ENCODE measurements at places on chromosomes 11 and 22.

GRCh38 chr22:21591695-21592094, 24.2 kb downstream of the UBE2L3 start:
- DNase-seq, result no peak

DNA sequence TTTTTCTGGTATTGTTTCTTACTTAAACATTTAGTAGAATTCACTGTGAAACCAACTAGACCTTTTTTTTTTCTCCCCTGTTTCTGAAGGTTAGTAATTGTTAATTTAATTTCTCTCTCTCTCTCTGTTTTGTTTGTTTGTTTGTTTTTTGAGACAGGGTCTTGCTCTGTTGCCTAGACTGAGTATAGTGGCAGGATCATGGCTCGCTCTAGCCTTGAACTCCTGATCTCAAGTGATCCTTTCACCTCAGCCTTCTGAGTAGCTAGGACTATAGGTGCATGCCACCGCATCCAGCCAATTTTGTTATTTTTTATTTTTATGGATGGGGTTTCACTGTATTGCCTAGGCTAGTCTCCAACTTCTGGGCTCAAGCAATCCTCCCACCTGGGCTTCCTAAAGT, 165.0 kb downstream of the UVRAG start:
- no peak for DNase-seq

GRCh38 chr11:129458756-129459535, 83.3 kb downstream of the BARX2 start:
- DNase-seq, result no peak

- no peak for DNase-seq
Measured at GRCh38 chr11:69671734-69672465, 3.3 kb downstream of the LTO1 start.

DNA sequence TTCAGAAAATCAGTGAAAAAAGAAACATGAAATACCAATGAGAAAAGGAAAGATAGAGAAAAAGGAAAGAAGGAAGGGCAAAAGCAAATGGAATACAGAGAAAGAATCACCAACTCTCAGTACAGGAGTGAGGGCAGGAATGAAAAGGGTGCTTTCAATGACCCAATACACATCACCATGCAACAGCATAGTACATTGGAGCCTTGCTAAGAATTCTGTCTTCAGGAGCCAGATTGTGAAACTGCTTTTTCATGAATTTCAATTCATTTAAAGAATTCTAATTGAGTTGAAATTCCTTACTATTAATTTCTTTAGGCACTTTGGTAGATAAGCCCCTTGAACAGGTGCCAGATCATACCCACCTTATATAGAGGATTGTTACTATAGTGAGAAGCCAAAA, 34.9 kb downstream of the BLID start:
- no peak for DNase-seq

DNA sequence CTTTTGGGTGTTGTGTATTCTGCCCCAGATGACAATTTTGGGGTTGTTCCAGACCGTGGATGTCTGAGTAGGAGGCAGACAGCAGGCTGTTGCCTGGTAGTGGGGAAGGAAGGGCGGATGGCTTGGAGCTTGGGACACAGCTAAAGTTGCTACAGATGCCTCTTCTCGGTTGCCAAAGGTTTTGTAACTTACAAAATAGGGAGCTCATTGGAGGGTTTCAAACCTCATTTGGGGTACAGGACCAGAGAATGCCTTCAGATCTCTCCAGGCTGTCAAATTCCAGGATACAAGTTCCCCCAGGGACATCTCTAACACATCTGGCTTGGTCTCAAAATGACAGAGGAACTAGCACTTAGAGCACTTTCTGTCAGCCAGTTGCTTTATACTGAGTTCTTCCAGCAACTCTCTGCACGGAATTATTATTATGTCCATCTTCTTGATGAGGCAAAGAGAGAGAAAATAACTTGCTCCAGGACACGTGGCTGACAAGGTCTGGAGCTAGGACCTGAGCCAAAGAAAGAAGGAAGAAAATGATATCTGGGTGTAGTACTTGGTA, 56.0 kb downstream of the SLC1A2 start:
- DNase-seq, result no peak

DNA sequence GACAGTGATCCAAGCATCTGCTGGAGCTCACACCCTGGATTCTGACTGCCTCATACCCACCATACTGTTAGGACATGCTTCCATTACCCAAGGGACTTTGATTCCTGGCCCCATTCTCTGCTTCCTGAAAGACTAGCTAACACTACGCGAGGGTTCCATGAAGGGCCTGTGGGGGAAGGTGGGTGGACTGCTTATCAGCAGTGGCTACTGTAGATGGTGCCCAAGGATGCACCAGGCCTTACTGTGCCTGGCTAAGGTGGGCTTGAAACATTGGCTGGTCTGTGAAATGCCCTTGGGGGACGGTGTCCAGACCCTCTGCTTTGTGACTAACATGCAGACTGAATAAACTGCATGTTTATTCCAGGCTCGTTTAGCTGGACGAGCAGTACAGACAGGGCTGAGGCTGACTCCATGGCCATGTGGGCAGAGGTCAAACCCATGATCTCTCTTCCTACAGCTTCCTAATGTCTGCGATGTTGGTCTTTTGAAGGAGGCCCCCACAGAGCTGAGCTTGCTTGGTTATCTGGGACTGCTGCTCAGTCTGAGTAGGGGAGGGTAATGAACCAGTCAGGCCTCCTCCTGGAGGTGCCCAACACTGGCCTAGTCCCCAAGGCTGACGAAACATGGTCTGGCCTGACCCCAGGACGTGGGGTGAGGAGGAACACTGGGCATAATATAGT, 48.3 kb upstream of the PHOX2A start:
- DNase-seq, result no peak

GRCh38 chr22:39635719-39636118, 65.2 kb downstream of the CACNA1I start:
- DNase-seq, result no peak

- DNase-seq, result no peak
Measured at GRCh38 chr22:45185718-45186514, 22.2 kb downstream of the NUP50 start.

- no peak for DNase-seq
Measured at GRCh38 chr11:47983464-47984397, 3.4 kb downstream of the PTPRJ start.

DNA sequence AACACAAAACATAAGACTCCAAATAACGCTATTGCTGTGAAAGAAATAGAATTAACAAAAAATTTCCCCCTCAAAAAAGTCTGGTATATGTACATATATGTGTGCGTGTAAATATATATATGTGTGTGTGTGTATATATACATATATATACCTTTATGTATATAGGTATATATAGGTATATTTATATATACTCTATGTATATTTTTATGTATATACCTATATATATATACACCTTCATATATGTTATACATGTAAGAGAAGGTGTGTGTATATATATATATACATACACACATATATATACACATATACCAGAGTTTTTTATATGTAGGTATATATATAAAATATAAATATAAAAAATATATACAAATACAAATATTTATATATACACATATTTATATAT, 199.2 kb downstream of the RAB38 start:
- no peak for DNase-seq

DNA sequence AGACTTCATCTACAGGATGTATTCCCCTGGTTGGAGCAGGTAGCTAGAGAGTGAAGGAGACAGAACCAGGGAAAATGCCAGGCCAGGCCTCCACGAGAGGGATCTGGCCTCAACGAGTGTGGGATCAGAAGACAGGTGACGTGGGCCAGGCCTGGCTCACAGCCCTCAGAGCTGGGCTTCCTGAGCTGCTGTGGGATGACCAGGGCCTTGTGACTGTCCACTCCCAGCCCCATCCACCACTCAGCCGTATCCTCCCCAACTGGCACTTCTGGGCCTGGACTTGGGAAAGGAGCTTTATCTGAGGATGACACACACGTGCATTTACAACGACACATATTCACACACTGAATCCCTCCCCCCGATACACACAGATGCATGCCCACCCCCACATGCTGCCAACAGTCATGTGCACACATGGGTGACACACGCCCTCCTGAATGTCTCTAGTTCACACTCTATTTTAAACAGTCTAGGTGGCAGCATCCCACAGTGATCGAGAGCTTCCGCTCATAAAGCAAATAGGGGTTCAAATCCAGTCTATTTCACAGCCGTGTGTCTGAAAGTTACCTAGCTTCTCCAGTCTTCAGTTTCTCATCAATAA, 93.1 kb downstream of the TP53I11 start:
- no peak for DNase-seq

DNA sequence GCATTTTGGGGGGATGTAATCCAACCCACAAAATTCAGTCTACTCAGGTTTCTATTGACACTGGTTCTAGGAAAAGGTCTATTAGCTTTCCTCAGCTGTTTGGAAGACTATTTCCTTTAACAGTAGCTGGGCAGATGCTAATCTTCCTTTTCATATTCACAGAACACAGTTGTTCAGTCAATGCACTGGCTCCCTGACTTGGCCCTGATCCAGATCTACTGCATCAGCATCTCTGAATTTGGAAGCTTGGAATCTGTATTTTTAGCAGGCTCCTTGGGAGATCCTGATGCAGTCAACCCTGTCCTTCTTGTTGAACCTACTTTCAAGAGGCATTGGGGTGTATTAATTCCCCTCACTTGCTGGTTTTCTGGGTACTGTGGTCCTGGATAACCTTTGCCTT, 6.3 kb downstream of the HTATIP2 start:
- no peak for DNase-seq
